ENCODE measurements at places on chromosomes 4 and X. TPM values are rescaled to one million over a fixed set of nuclear protein-coding genes. Genes with fewer than 3 reads are reported as not detected.

DNA sequence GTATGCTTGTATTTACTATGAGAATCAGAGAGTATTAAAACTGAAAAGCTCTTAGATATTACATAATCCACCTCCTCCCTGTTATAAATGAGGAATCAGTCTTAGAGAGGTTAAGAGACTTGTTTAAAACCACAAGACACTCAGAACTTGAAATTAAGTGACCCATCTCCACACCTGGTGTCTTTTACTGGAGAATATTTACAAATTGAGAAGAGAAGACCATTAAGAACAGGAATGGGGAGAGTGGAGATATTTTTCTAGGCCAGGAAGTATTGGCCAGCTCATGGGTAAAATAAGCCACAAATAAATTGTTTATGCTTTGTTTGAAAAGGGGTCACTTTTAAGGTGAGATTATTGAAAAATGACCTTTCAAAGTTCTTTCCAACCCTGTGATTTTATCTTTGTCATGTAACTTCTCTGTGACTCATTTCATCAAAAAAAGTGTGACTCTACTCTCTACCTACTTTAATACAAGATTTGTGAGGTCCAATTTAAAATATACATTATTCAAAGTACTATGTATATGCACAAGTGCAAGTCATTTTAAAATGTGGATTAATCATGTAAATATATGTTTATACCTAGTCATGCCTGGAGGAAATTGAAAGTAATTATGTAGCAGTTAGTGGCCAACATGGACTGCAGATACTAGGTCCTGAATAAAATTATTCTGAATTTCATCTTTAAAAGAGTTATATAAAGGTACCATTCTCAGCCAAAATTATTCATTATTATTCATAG, 15.9 kb upstream of the COX7B2 start:
- no peak for DNase-seq
- no peaks in the 10 kb centered on the region for H3K36me3 ChIP-seq
- H3K27me3 ChIP-seq = no peaks in the 10 kb centered on the region
- H3K4me3 ChIP-seq = no peak overlapping the region
- no peak overlapping the region for H3K27ac ChIP-seq

- DNase-seq = no peak
- no peak overlapping the region for H3K27ac ChIP-seq
- H3K27me3 ChIP-seq = no peaks in the 10 kb centered on the region
- H3K36me3 ChIP-seq = no peaks in the 10 kb centered on the region
- no peak overlapping the region for H3K4me3 ChIP-seq
These were observed 919.6 kb upstream of the DIAPH2 start for GRCh38 chrX:95764972-95765451.

- H3K36me3 ChIP-seq = no peaks in the 10 kb centered on the region
- no peak overlapping the region for H3K27ac ChIP-seq
- H3K4me3 ChIP-seq = no peak overlapping the region
- no peaks in the 10 kb centered on the region for H3K4me1 ChIP-seq
These were observed 330.1 kb upstream of the CPXCR1 start for GRCh38 chrX:88416965-88417364.

The MMGT1 gene
- 25.0 TPM for total RNA-seq

DNA sequence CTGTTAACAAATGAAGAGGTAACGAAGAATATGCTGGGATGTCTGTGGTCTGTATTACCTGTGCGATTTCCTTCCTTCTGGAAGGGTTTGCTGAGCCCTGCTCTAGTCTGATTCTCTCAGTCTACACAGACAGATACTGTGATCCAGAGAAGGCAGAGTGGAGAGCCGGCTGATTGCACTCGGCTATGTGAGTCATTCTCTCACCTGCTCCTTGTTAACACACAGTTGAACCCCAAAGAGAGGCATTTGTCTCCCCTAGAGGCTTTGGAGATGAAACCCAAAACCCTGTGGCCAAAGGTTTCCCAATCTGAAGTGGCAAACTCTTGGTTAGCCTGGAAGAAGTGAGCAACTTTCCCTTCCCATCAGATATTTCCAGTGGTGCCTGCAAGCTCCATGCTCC, 78.1 kb upstream of the GPC4 start:
- H3K36me3 ChIP-seq = no peaks in the 10 kb centered on the region
- no peak overlapping the region for H3K27ac ChIP-seq
- no peaks in the 10 kb centered on the region for H3K4me1 ChIP-seq
- DNase-seq = no peak

DNA sequence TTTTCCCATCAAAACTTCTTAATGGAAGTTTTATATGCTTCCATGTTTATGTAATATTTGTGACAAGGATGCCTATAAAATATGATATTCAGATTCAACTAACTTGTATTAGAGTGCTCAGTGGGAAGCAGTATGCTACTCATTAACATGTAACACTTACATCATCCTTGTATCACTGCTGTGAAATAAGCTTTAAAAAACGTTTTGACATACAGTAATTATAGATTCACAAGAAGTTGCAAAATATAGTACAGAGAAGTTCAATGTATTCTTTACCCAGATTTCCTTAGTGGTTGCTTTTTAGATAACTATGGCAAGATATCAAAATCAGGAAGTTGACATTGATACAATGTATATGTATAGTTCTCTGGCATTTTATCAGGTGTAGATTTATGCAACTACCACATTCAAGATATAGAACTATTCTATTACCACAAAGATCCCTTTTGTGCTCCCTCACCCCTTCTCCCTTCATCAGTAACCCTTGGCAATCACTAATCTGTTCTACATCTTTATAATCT, 56.3 kb downstream of the DTHD1 start:
- H3K4me1 ChIP-seq = no peaks in the 10 kb centered on the region
- H3K27me3 ChIP-seq = no peaks in the 10 kb centered on the region

GRCh38 chr4:107757864-107758476, 37.9 kb upstream of the PAPSS1 start:
- H3K4me3 ChIP-seq = no peak overlapping the region
- DNase-seq = peak; percentile 15
- no peak overlapping the region for H3K27ac ChIP-seq
- H3K36me3 ChIP-seq = no peaks in the 10 kb centered on the region
- H3K27me3 ChIP-seq = no peaks in the 10 kb centered on the region
- H3K4me1 ChIP-seq = no peaks in the 10 kb centered on the region

- DNase-seq = no peak
- H3K4me1 ChIP-seq = no peaks in the 10 kb centered on the region
These were observed 14.3 kb downstream of the DCAF8L1 start for GRCh38 chrX:27966955-27967354.

- no peaks in the 10 kb centered on the region for H3K36me3 ChIP-seq
- H3K27ac ChIP-seq = no peak overlapping the region
- H3K4me1 ChIP-seq = no peaks in the 10 kb centered on the region
- DNase-seq = no peak
These were observed 34.0 kb downstream of the ZNF827 start for GRCh38 chr4:145904413-145905177.

DNA sequence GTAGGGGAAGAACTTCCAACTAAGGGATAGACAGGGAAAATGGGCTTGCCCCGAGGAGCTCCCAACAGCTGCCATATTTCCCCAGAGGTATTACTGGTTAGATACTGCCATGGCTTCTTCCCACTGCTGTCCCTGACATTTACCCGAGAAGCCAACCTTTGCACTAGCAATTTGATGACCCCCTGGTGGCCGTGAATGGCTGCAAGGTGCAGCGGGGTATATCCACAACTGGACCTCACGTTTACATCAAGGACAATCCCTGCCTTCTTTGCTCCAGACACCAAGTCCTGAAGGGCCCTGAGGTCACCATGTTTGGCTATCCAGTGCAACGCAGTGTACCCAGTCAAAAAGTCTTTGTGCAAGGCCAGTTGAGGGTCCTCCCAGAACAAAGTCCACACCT, 2.3 kb downstream of the SOWAHB start:
- H3K4me1 ChIP-seq = peaks cover 17% of the 10 kb centered on the region
- DNase-seq = no peak
- H3K4me3 ChIP-seq = no peak overlapping the region
- H3K27me3 ChIP-seq = peaks cover 50% of the 10 kb centered on the region

DNA sequence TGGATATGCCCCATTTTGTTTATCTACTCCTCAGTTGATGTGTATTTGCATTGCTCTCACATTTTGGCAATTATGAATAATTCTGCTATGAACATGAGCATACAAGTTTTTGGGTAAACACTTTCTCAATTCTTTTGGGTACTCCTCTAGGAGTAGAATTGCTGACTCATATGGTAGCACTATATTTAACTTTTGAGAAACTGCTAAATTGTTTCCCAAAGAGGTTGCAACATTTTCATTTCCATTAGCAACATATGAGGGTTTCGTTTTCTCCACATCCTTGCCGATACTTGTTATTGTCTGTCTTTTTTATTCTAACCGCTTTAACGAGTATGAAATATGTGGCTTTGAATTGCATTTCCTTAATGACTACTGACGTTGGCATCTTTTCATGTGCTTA, 185.4 kb downstream of the TSPAN5 start:
- H3K4me3 ChIP-seq = no peak overlapping the region
- DNase-seq = no peak
- H3K4me1 ChIP-seq = no peaks in the 10 kb centered on the region
- H3K36me3 ChIP-seq = no peaks in the 10 kb centered on the region

- no peaks in the 10 kb centered on the region for H3K4me1 ChIP-seq
- H3K4me3 ChIP-seq = no peak overlapping the region
- H3K27me3 ChIP-seq = no peaks in the 10 kb centered on the region
- no peak overlapping the region for H3K27ac ChIP-seq
- no peak for DNase-seq
These were observed 327.1 kb upstream of the VCX start for GRCh38 chrX:7515681-7516413.

DNA sequence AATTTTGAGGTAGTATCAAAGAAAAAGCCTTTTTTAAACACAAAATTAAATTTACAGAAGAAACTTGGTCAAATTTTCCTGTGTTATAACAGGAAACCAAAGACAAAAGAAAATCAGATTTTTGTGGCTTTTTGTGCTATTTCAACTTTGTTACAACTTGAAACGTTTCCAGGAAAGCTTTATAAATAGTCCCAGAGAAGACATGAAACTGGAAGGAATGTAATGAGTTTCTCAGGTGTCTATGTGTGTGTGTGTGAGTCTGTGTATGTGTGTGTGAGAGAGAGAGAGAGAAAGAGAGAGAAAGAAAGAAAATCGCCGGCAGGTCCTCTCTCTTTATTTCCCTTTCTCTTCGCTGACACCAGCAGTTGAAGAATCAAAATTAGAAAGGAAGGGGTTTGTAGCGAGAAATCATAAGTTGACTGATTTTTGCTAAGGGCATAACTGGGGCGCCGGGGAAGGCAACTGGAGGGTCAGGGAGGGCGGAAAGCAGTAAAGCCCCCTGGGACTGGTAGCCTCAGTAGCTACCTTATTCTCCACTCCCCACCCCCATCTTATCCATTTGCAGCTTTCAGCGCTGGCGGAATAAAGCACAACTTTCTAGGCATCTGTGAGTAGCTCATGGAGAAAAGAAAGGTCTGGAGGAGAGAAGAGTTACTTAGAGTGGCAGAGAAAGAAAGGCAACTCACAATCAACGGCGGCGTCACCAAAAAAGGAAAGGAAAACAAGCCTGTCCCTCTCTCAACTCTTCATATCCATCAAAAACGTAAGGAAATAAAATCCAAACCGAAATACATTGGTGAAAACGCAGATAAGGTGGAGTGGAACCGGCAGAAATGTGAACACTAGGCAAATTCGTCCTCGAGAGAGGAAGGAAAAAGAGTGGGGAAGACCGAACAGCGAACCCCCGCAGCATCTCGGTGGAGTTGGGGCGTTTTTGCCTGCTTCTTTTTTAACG, 1.3 kb downstream of the TMEM47 start:
- H3K4me1 ChIP-seq = no peaks in the 10 kb centered on the region
- no peak for DNase-seq
- no peaks in the 10 kb centered on the region for H3K36me3 ChIP-seq
- no peak overlapping the region for H3K4me3 ChIP-seq
- no peaks in the 10 kb centered on the region for H3K27me3 ChIP-seq
- H3K27ac ChIP-seq = no peak overlapping the region

Data from K562 (cell line).